ENCODE measurements at places on chromosomes 1 and 21.
A peak's percentile ranks its signal among the peaks of the same experiment; 100 is the strongest.

DNA sequence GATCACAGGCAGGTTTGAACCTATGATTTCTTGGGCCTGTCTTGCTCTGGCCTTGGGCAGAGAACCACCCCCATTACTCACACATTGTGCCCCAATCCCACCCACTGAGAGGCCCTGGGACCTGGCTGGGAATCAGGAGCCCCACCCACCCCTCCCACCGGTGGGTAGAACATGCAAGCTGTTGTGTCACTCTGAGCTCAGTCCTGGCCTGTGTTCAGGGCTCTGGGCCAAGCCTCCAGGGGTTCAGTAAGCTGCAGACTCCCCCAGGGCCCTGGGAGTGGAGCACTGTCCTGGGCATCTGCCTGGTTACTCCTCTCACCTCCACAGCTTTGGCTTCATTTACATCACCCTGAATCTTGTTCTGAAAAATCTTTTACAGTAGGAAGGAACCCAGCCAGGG is 270.5 kb downstream of the RRAGC start:
- DNase-seq = peak; percentile 28

GRCh38 chr21:35681946-35682345 is 378.4 kb downstream of the SETD4 start:
- DNase-seq = peak; percentile 27

- DNase-seq = no peak
Observed at GRCh38 chr1:210901981-210902770, 231.8 kb downstream of the KCNH1 start.

DNA sequence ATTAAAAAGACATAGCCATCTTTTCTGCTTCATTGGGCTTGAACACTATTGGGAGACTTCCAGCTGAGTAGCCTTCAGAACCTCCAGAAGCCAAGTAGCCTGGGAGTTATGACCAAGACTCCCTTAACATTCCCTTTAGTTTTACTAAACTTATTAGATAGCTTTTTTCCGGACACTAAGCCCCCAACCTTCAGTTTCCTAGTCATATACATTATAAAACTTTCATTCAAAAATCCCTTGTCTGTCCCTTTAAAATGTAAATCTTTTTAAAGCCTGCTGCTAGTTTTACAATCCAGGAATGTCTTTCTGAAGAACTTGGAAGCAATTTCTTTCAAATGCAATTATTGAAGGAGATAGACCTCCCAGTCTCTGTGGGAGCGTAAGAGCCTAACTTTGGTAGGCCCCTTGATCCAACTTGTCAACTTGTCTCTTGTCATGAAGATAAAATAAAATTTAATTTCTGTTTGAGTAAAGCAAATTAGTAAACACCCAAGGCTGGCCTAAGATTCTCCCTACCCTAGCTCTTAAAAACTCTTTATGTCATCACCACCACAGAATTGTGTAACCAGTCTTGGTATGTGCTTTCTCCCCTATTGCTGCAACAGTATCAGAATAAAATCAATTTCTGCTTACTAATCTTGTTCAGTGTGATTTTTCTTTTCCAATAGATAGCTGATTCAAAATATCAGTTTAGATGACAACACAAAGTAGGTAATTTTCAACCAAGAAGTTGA is 796.2 kb downstream of the PLA2G4A start:
- DNase-seq = no peak

GRCh38 chr1:226882631-226883409 is 12.4 kb downstream of the PSEN2 start:
- peak; percentile 17 for DNase-seq

DNA sequence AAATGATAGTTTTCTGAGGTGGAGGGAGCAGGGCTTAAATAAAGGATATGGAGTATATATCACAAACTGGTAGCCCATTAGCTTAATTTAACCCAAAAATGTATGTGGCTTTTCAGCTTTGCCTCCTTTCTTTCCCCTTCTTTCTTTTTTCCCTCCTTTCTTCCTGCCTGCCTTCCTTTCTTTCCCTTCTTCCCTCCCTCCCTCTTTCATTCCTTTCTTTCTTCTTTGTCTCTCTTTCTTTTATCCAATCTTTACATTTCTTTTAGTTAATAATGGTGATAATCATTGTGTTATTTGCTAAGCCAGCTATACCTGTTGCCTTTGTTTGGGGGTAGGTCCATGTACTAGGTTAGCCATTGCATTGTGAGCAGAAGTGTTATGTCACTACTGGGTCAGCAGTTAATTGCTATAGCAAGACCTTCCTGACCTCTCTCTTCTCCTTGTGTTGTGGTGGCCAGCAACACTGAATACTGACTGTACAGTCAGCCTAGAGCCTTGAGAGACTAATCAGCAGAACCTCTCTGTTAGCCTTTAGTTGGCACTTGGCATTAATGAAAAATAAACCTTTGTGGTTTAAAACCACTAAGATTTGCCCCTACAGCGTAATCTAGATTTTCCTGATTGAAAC is 5.1 kb downstream of the GORAB start:
- no peak for DNase-seq

DNA sequence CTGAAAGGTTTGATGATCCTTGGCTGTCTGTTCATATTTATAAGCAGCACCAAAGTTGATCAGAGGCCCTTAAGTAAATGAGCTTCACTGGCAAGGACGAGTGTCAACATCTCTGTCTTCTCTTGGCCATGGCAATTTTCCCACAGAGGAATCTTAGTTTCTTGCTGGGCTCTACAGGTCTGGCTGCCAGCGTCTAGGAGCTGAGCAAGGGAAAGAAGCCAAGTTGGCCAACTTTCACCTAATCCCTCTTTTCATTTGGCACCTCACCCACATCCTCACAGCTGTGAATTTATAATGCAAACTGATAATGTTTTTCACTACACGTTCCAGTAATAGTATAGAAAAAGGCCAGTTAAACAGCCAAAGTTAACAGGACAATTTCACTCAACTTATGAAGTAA is 99.0 kb upstream of the LBR start:
- no peak for DNase-seq

DNA sequence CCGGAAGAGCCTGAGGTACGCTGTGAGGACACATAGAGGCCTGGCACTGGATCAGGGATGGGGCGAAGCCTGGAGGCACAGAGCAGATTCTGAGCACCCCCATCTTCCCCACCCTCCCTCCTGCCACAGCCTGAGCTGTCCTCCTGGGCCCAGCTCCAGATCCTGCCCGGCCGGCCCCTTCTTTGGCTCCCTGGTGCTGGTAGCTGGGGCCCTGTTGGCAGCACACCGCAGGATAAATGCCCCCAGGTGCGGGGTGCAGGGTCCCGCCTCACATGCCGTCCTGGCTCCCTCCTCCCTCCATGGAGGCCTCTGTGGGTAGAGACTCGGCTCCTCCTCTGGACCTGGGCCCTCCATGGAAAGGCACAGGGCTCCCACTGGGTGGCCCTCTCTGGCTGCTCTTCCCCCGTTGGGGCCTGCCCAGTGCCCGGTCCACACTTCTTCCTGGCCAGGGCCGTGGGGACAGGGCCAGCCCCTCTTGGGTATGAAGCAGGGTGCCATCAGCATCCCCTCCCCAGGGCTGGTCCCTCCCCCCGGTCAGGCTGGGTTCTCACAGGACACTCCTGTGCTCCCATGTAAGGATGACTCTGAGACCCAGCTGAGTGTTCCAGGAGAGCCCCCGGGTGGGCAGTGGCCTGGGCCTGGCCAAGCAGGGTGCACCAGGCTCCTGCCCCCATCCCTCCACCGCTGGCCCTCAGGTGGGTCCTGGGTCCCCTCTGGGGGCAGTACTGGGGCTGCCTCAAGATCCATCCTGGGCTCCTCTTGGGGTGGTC is 1.1 kb upstream of the OBSCN start:
- DNase-seq = no peak

DNA sequence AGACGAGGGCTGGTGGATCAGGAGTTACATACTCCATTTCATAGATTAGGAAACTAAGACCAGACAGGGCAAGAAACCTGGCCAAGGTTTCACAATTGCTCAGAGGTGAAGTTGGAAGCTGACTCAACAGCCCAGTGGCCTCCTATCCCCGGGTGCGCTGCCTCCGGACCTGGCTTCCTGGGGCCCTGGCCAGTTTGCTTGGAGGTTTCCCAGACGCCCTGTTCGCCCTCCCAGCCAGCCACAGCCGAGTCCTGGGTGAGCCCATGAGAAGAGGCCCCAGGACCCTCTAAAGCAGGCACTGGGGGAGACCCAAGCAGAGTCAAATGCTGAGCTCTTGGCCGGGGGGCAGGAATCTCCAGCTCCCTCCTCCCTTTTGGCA is 180.1 kb downstream of the ZBTB18 start:
- no peak for DNase-seq

DNA sequence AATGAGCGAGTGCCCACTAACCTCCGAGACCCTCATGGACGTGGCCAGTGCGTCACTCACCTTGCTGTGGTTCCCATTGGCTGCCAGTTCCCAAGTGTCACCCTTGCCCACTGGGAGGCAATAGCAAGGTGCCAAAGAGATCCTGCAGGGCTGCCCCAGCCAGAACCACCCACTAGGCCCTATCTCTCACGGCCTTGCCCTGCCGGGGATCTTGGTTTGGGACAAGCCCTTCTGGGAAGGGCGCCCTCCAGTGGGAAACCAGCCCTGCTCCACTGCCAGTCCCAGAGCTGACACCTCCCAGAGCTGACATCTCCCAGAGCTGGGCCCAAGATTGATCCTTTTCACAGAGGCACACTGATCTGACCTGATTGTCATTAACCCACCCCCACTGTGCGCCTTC is 2.1 kb upstream of the SELENON start:
- peak; percentile 28 for DNase-seq

DNA sequence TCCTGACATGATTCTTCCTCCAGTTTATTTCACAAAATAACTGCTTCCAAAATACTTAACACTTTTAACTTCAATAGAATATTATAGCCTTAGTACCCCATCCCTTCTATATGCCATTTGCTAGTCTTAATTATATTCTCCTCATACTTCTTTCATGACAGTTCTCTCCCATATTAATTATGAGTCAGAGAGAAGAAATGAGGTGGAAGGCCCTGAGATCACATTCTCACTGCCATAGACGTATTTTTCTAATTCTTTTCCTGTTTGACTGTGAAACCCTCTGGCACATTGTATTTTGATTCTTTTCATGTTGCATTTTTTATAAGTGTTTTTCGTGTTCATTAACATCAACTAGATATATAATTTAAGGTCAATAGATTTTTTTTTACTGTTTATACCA is 88.4 kb downstream of the GTF2B start:
- DNase-seq = peak; percentile 71

DNA sequence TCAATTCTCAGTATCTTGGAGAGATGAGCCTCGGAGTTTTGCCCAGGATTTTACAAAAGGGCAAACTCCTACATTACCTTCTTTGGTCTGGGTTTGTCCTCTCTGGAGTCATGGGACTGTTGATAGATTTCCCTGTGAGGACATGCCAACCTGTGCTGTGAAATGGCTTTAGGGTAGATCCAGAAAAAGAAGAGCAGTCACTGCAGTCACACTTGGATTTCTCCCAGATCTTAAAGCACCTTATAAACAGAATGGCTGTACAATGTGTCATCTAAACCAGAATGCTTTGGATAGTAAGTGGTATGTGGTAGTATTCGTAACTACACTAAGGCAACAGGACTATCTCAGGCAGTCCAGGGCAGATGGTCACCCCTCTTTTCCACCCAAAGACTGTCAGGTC is 1.9 kb upstream of the CSRP1 start:
- peak; percentile 56 for DNase-seq

GRCh38 chr1:106615473-106615872 is 441.0 kb upstream of the PRMT6 start:
- no peak for DNase-seq

DNA sequence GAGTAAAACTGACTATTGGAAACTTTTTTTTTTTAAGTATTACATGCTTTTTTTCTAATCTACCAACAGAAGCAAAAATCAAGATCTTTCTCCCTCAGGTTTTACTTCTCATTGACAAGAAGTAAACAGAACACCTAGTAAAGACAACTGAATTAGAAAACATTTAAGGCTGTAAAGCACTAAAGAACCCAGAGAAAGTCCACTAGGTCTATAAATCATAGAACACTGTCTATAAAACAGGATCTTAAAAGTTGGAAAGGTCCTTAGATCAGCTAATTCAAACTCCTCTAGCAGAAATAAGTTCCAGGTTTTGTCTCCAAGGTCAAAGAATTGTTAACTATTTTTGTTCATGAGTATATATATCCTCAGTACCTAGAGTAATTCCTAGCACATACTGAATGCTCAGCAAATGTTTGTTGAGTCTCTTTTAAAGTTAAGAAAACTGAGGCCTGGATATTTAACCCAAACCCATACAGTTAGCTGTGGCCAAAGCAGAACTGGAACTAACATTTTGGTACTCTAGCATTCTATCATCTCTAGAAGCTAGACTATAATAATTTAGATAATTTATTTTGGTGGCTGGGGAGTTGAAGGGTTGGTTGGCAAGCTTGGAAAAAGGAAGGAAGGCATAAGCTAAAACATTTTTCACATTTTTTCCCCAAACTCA is 3.0 kb downstream of the EPS15 start:
- DNase-seq = no peak

DNA sequence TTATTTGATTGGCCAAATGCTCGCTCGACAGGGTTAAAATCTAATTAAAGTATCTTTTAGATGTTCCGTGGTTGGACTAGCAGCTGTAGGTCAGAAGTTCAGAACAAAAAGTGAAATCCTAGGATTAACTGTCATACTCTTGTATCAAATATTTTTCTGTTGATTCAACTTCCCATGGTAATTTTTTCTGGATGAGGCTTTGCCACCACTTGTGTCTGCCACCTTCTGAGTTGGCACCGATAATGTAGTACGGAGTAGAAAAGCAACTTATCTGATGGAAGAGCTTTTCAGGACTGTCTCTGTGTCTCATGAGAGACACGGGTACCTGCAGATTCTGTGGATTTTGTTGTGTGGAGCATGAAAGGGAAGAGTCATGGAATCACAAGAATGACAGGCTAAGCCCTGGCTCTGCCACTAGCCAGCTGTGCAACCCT is 44.6 kb upstream of the CNN3 start:
- DNase-seq = peak; percentile 74

DNA sequence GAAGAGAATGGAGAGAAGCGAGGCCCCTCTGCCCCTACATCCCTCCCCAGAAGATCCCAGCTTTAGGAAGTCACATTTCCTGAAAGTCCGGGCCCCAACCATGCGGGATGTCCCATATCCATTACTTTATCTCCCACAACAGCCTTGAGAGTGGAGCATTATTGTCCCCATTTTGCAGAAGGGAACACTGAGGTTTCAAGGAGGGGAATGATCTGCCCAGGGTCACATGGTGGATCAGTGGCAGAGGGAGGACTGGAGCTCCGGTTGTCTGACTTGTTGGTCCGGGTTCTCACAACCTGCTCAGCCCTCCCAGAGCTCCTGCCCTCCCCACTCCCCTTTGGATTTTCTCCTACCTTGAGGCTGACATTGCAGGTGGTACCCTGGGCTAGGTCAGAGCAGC is 2.2 kb upstream of the CRYBG2 start:
- DNase-seq = no peak

- DNase-seq = peak; percentile 98
Observed at GRCh38 chr1:93738075-93738622, 56.5 kb upstream of the BCAR3 start.

DNA sequence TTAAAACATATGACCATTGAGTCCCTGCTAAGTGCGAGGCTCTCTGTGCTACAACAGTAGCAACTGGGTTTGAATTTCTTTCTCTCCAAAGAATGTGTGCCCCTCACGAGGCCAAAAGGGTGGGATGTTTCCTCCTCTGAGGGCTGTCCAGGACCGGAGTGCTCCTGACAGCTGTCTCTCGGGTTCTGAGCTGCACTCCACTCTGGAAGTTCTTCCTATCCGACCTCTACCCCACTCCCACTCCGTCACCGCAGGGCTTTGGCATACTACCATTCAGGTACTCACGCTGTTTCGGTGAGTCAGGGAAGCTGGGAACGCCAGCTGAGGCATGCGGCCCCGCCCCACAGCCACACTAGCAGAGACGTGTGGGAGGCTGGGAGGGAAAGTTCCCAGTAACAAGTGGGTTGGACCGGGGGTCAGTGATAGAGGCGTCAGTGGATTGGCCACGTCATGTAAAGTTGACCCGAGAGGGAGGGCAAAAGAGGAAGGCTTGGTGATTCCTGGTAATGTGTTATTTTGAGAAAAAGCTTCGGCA is 705 bp upstream of the SLC50A1 start:
- peak; percentile 83 for DNase-seq
